ENCODE measurements at places on chromosomes 11 and 22. TPM values are rescaled to one million over a fixed set of nuclear protein-coding genes. Genes with fewer than 3 reads are reported as not detected.

DNA sequence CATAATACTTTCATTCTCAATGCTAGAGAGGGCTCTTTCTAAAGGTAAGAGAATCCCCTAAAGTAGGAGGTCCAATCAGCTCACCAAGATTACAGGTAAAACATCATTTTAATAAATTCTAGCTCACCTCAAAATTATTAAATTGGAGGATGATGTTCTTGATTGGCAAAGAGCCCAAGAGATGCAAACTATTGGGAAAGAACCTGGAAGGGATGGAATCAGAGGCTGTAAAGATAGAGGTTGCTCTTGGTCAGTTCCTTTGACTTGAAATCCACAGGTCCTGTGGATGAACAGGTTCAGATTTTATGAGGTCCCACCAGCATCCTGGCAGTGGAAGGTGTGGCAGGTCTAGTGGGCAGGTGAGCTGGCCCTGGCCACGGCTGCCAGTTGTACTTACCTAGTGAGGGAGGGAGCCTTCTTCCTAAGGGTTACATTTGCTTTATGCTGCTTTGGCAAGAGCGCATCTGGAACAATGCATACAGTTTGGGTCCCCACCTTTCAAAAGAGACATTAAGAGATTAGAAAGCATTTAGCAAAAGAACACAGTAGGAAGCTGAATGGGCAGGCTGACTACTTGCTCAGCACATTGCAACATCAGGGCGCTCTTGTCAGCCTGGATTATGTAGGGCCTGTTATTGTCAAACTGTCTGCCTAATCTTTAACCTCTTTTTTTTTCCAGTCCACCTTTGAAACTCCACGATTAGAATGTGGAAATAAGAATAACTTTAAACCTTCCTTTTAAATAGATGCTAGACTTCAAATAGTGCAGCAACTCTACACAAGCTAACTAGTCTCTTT, 97.0 kb downstream of the RDX start:
- DNase-seq: no peak

OR5AS1 gene
- not detected for total RNA-seq

GAL3ST3 gene
- 0.71 TPM for total RNA-seq

DNA sequence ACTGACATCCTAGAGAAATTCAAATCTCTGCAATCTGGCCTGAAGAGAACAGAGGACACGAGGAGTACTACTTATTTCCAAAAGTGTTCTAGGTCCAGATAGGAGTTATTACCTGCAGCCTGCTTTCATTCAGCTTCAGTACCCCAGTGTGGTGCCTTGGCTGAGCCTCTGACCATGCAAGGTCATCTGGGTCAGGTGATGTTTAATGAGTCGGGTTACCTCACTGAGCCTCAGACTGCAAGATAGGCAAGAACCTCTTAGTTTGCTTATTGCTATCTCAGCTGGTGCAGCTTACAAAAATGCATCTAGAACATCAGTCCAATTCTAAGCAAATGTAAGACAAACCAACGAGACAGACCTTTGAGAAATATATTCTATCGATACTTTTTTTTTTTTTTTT, 9.5 kb upstream of the NF2 start:
- DNase-seq: no peak

FUT4 gene
- total RNA-seq: 3.0 TPM

GRCh38 chr22:45125188-45125587, 38.5 kb upstream of the NUP50 start:
- DNase-seq: no peak

- no peak for DNase-seq
These were observed 57.0 kb upstream of the FAT3 start for GRCh38 chr11:92167571-92167970.

OR4A16 gene
- total RNA-seq: not detected

DNA sequence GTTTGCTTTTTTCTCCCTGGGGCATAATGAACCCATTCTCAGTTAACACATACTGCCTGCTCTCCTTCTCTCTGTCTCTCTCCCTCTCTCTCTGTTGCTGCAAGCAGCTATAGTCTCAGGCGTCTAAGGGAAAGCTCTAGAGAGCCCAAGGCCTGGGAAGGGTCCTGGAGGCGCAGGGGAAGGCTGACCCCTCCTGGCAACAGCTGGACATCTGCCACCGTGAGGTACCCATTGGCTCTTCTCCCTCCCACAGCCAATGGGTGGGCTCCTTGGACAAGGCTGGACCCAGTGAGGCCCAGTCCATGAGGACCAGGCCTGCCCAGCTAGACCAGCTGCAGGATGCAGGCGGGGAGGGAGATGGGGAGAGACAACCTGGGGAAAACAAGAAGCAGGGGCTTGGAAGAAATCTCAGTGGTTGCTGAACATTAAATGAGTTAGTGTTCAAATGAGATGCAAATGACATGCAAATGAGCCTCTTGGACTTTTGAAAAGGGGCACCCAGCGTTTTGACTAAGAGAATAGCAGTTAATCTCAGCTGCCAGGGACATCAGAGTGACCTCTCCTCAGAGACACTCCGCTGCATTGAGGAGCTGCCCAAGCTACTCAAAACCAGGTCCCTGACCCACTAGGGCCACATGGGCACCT, 349.7 kb downstream of the BUD13 start:
- DNase-seq: no peak

FOLR3 gene
- total RNA-seq: not detected

DNA sequence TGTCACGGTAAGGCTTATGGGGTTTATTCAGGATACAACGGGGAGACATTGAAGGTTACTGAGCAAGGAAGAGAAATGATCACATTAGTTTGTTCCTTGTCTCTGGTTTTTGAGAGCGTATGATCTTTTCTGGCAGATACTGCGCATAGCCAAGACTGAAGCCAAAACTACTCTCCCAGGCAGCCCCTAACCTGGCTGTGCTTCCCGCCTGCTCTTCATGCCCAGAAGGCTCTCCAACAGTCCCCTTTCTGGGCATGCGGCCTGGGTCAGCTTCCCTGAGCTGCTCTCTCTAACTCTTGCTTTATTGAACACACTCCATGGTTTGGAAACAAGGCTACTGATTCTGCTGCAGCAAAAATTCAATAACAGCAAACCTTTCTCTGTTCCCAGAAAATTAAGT, 306.6 kb downstream of the BUD13 start:
- no peak for DNase-seq

DNA sequence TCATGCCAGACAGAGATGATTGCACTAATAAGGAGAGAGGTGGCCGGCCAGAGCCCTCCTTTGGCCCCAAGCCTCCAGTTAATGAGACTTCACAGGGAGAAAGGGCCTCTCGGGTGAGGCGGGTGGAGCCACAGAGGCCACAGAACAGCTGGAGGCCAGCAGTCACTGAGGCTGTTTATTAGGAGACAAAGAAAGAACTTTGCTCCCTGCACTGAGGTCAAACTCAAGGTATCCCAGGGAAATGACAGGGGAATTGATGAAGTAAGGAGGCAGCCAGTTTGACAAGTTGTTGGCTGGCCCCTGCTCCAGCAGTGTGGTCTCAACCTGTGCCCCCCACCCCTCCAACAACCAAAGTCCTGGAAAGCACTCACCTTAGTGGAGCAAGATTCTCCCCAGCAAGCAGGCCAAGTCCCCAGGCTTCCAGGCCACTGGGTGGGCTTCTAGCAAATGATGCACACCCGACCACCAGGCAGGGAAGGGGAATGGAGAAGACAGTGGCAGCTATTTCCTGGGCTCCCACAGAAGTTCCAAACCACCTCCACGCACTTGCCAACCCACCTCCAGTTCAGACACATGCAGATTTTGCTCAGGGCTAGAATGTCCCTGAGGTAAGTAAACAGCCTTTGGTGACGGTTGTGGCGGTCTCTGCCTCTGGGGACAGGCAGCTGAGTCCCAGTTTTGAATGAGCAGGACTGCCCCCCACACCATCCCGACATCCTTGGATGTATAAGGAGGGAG, 53.2 kb downstream of the RPUSD4 start:
- no peak for DNase-seq

- DNase-seq: no peak
These were observed 129.4 kb downstream of the NOX4 start for GRCh38 chr11:89361734-89362133.

SMIM35 gene
- not detected for total RNA-seq

Data from osteocyte (in vitro differentiated cells).